CD4-positive, alpha-beta memory T cell (primary cell): ENCODE measurements at places on chromosomes 1 and 21. TPM values are rescaled to one million over a fixed set of nuclear protein-coding genes. Genes with fewer than 3 reads are reported as not detected.
A peak's percentile ranks its signal among the peaks of the same experiment; 100 is the strongest.

DNA sequence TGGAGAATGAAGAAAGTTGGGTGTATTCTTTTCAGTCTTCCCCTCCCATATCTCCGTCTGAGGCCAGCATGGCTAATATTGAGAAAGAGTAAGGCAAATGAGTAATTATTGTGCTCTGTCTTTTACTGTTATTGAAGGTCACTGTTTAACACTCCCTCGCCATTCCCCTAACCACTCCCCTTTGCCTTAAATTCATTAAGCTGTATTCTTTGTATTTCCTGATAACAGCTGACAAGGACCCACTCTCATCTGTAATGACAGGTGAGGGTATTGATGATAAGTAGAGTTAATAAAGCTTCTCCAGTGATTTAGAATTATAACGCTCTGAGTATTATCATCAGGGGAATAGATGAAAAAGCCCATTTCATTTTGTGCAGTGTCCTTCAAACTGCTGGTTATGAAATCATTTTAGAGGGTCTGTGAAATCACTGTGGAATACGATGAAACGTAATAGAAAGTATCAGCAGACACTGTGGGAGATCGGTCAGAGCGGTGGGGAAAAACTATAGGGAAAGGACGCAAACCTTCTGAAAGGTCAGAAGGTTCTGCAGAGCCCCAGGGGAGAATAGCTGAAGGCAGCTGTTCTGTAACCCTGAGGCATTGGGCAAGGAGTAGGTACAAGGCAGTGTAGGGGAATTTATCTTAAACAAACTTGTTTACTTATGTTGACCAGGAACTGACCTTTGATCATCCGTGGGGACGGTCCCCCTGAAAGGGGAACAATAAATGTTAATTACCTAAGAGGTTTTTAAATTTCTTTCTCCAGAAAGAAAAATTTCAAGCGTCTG, 46.3 kb upstream of the CACYBP start:
- peaks cover 35% of the 10 kb centered on the region for H3K4me1 ChIP-seq
- no peak overlapping the region for H3K27ac ChIP-seq
- no peaks in the 10 kb centered on the region for H3K36me3 ChIP-seq
- no peak for DNase-seq
- no peaks in the 10 kb centered on the region for H3K27me3 ChIP-seq

- H3K27me3 ChIP-seq, result no peaks in the 10 kb centered on the region
- H3K4me3 ChIP-seq, result no peak overlapping the region
- no peaks in the 10 kb centered on the region for H3K36me3 ChIP-seq
- no peak overlapping the region for H3K27ac ChIP-seq
- H3K4me1 ChIP-seq, result peaks cover 31% of the 10 kb centered on the region
- no peak for DNase-seq
Measured at GRCh38 chr1:201508809-201509208, 1.9 kb upstream of the CSRP1 start.

RUNX3 gene
- total RNA-seq, result 105 TPM

GFI1 gene
- 30.6 TPM for total RNA-seq

GRCh38 chr1:226872437-226872836, 2.0 kb downstream of the PSEN2 start:
- DNase-seq, result no peak
- H3K27ac ChIP-seq, result no peak overlapping the region
- no peaks in the 10 kb centered on the region for H3K36me3 ChIP-seq

DNA sequence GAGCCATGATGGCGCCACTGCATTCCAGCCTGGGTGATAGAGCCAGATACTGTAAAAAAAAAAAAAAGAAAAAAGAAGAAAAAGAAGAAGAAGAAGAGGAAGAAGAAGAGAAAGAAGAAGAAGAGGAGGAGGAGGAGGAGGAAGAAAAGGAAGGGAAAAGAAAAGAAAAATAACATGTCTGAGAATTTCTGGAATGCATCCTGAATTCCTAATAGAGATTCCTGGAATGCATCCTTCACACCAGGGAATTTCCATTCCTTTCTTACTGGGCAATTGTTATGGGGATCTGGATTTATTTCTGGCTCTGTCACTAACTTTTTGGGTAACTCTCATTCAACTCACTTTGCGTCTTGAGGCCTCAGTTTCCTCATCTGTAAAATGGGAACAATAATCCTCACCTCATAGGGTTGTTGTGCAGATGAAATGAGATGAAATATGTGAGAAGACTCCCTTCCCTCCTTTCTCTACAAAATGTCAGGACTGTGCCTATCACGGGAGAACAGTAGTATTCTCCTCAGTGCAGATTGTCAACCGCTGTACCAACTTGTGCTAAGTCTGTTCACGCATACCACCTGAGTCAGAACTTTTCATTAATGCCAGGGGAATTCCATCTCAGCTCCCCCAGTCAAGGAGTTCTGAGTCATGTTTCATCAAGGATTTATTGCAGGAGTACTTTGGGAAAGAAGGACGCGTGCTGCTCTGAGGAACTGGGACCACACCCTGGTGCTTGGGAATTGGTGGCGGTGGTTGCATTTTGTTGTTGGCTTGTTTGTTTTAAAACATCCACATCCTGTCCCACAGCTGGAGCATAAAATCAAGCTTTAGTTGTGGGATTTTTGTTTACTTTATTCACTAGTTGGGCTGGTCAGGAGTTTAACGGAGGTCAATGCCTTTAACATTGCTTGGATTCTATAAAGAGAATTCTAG, 42.4 kb upstream of the ROR1 start:
- no peaks in the 10 kb centered on the region for H3K36me3 ChIP-seq
- no peaks in the 10 kb centered on the region for H3K27me3 ChIP-seq
- no peak overlapping the region for H3K4me3 ChIP-seq
- no peak for DNase-seq

GJA4 gene
- not detected for total RNA-seq

PGLYRP4 gene
- total RNA-seq, result not detected

GRCh38 chr1:157487504-157487903, 64.8 kb downstream of the FCRL5 start:
- DNase-seq, result no peak
- no peaks in the 10 kb centered on the region for H3K4me1 ChIP-seq
- H3K27me3 ChIP-seq, result no peaks in the 10 kb centered on the region
- H3K4me3 ChIP-seq, result no peak overlapping the region
- H3K36me3 ChIP-seq, result no peaks in the 10 kb centered on the region
- H3K27ac ChIP-seq, result no peak overlapping the region

GRCh38 chr1:32337855-32338636, 2.0 kb upstream of the MARCKSL1 start:
- DNase-seq, result no peak

GRCh38 chr21:44286086-44286715, 525 bp downstream of the AIRE start:
- no peak for DNase-seq
- no peaks in the 10 kb centered on the region for H3K36me3 ChIP-seq
- H3K4me1 ChIP-seq, result no peaks in the 10 kb centered on the region
- H3K27ac ChIP-seq, result no peak overlapping the region
- no peak overlapping the region for H3K4me3 ChIP-seq
- H3K27me3 ChIP-seq, result no peaks in the 10 kb centered on the region

- H3K27ac ChIP-seq, result no peak overlapping the region
- H3K27me3 ChIP-seq, result no peaks in the 10 kb centered on the region
- H3K36me3 ChIP-seq, result no peaks in the 10 kb centered on the region
- DNase-seq, result no peak
- H3K4me1 ChIP-seq, result no peaks in the 10 kb centered on the region
Measured at GRCh38 chr1:29563571-29563970, 327.2 kb downstream of the PTPRU start.

ARTN gene
- total RNA-seq, result 0.41 TPM

- H3K4me3 ChIP-seq, result no peak overlapping the region
- no peak overlapping the region for H3K27ac ChIP-seq
- DNase-seq, result no peak
Measured at GRCh38 chr1:218211241-218211640, 73.9 kb upstream of the RRP15 start.

DNA sequence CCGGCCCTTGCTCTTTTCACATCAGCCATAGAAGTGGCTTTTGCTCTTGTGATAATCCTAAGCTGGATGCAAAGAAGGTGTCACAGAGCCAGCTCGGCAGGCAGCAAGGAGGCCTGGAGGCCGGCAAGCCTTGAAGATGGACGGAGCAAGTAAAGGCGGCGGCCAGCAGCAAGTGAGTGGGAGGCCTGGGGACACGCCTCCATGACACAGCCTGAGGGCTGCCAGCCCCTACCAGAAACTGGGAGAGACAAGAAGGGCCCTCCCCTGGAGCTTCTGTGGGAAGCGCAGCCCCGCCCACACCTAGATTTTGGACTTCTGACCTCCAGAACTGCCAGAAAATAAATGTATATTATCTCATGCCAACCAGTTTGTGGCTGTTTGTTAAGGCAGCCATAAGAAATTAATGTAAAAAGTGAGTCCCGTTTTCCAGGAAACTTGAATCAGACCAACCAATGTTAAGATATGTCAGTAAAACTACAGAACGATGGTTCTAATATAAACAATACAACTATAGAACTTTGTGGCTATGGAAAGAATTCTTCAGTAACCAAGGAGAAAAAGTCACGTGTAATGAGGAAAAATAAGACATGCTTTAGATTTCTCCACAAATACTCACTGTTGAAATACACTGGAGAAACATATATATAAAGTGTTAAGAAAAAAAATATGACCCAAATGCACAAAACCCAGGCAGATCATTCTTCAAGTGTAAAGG, 49.9 kb downstream of the BACE2 start:
- H3K27me3 ChIP-seq, result no peaks in the 10 kb centered on the region
- no peak overlapping the region for H3K27ac ChIP-seq
- DNase-seq, result no peak
- no peaks in the 10 kb centered on the region for H3K36me3 ChIP-seq
- no peak overlapping the region for H3K4me3 ChIP-seq

DNA sequence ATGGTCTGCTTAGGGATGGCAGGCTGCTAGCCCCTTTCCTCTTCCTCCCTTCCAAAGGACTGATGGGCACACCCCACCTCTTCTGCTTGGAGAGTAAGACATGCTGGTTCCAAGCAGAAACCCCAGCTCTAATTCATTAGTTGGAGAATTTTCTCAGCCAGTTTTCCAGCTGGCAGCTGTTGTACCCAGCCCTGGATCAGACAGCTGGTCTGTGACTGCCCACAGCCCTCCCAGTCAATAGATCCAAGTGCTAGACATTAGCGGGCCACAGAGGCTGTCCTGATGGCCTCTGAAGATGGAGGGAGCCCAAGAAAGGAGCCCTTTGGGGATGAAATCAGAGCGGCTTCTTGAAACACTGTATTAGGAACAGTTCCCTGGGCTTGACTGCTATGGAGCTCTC, 35.8 kb downstream of the ACOT11 start:
- H3K27ac ChIP-seq, result no peak overlapping the region
- H3K4me3 ChIP-seq, result no peak overlapping the region
- DNase-seq, result no peak
- H3K4me1 ChIP-seq, result no peaks in the 10 kb centered on the region
- no peaks in the 10 kb centered on the region for H3K36me3 ChIP-seq
- H3K27me3 ChIP-seq, result no peaks in the 10 kb centered on the region

DNA sequence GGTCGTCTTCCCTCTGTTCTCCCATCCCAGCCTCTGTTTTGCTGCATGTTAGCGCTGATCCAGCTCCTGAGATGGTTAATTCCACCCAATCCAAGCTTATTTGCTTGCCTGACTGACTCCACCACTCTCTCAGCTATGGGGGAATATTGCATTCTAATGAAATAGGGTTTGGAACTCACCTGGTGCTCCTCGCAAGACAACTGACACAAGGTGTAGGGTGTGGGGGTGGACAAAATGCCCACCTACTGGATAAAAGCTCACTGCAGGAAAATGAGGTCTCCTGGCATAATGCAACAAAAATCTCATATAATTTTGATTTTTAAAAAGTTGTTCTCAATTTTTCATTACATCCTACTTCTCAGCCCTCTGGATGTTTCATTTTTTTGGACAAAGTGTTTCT, 259.0 kb downstream of the ZNF648 start:
- H3K36me3 ChIP-seq, result no peaks in the 10 kb centered on the region
- H3K4me1 ChIP-seq, result no peaks in the 10 kb centered on the region
- H3K27me3 ChIP-seq, result no peaks in the 10 kb centered on the region
- H3K4me3 ChIP-seq, result no peak overlapping the region
- H3K27ac ChIP-seq, result no peak overlapping the region
- no peak for DNase-seq

CCT8 gene
- 109 TPM for total RNA-seq

DNA sequence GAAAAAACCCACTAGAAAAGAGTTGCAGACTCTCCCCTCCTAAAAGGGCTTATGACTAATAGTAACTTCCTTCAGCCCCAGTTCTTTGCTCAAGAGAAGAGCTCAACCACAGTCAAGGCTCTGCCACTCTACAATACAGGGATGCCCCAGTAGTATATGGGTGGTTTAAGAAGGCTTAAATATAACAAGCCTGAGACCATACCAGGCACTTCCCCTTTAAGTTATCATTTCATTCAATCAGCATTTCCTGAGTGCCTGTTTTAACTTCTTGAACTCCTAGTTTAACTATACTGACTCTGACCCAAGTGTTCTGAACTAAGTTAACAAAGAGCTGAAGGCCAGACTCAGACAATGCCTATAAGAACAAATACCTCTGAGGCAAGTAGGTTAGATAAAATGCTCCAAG, 19.8 kb downstream of the PRPF38A start:
- no peaks in the 10 kb centered on the region for H3K27me3 ChIP-seq
- DNase-seq, result peak; percentile 67
- peaks cover 57% of the 10 kb centered on the region for H3K4me1 ChIP-seq
- peak overlapping the region; percentile 53 for H3K27ac ChIP-seq
- H3K4me3 ChIP-seq, result peak overlapping the region; percentile 4

DNA sequence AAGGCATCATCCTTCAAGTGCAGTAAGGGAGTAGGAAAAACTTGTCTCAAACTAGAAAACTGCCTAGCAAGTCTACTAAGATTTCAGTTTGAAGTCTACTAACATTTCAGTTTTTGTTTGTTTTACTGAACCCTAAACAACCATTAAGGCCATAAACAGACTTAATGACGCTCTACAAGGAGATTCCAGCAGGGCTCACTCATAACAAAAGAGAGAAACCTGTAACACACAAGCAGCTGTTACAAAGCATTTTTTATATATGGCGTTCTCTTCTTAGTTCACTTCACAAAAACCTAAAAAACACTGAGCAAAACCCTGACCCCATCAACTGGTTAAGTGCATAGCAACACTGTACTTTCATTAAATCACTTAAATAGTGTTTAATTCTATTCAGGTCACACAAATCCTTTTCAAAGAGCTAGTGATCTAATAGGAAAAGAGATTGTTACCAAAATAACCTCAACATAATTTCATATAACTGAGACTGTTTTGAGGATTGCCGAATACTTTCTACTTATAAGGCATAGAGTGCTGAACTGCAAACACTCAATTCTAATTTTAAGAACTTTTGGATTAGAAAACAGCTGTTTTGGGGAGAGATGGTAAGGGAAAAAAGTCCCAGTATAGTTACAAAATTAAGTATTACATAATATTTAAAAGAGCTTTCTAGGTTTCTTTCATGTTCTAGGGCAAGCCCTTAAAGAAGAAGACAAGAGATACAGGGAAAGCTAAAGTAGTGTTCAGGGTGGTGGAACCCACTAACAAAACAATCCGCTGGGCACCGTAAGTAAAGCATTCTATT, 1.4 kb downstream of the B3GALNT2 start:
- no peak overlapping the region for H3K4me3 ChIP-seq
- no peaks in the 10 kb centered on the region for H3K36me3 ChIP-seq
- H3K27ac ChIP-seq, result no peak overlapping the region
- DNase-seq, result no peak
- no peaks in the 10 kb centered on the region for H3K27me3 ChIP-seq
